ENCODE measurements at places on chromosomes 3 and 15. TPM values are rescaled to one million over a fixed set of nuclear protein-coding genes. Genes with fewer than 3 reads are reported as not detected.
A peak's percentile ranks its signal among the peaks of the same experiment; 100 is the strongest.

DNA sequence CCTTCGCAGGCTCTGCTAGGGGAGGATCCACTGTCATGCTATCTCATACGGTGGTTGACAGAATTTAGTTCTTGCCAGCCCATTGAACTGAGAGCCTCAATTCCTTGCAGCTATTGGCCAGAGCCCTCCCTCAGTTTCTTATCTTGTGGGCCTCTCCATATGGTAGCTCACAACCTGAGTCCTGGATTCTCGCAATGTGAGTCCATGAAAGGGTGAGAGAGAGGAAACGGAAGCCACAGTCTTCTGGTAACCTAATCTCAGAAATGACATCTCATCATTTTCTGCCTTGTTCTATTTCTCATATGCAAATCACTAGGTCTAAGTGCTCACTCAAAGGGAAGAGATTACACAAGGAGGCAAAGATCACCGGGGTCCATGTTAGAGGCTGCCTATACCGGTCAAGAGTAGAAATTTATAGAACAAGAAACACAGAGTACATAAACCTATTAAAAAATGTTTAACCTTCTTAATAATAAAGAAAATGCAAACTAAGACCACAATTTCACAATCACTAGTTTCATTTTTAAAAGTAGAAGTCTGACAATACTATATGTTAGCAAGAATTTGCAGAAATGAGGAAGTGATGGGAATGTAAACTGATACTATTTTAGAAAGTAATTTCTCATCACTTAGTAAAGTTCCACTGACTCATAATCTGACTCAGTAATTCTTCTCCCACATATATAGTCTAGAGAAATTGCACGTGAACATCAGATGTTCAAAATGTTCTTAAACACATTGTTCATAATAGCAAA is 378.4 kb upstream of the AGTR1 start:
- no peak for DNase-seq

GRCh38 chr3:104586344-104586743 is 780.4 kb upstream of the ALCAM start:
- DNase-seq: no peak

DNA sequence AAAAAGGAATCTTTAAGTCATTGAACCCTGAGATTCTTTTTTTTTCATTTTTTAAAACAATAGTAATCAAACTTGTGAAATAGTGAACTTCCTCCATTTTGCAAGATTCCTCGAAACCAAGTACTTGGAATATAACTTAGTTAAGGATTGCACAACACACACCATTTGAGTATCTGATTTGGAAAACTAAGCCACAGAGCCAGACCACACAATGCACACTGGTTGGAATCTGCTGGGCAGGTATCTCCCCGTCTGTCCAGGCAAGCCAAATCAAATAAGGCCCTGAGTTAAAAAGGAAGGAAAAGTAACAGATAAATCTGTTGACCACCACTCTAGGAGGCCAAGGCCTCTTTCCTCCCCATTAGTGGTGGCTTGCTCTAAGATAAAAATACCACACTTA is 177.5 kb upstream of the ICE2 start:
- DNase-seq: no peak

GRCh38 chr3:147356909-147357900 is 49.1 kb downstream of the ZIC4 start:
- no peak for DNase-seq

DNA sequence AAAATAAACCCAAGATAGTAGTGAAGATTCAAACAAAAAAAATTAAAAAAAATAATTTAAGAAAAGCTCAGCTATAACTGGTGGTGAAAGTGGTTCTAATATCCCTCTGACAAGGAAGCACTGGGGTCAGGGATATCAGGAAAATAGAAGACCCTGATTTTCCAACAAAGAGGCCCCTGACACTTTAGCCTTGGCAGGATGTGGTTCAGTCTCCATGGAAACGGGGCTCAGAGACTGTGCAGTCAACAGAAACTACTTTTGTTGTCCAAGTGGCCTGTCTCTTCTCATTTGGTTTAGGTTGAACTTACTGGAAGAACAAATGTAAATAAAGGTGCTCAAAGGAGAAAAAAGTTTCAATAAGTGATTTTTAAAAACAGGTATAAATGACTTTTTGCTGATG is 27.2 kb downstream of the INTS14 start:
- peak; percentile 74 for DNase-seq

DNA sequence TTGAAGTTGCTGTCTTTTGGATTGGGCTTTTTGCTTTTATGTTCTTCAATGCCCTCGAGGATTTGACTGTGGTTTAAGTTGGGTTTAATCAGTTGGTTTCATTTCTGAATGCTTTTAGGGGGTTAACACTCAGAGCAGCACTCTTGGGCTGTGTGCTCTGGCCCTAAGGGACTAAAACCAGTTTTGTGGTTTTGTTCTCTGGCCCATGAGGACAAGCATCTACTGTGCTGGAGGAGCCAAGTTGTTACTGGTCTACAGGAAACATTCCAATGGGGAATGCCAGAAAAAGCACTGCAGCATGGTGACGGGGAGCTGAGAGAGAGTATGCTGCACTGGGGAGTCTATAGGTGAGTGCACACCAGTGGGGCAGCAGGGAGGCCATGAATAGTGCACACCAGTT is 596.9 kb downstream of the ZBBX start:
- no peak for DNase-seq

- DNase-seq: no peak
These were observed 4.9 kb upstream of the ZNF662 start for GRCh38 chr3:42901073-42901415.

DNA sequence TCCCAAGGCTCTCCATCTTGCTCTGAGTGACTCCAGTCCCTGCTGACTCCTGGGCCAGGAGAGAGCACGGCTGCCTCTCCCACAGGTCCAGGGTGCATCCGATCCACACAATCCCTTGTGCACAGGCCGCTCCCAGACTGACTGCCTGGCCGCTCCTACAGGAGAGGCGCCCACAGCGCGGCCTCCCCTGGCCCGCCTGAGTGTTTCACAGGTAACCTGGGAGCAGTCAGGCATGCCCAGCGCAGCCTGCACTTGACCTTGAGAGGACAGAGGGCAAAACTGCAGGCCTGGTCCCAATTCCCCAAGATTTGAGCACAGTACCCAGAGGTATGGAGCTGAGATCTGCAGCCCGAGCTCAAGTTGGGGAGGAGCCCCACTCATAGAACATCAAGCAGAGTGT is 490.2 kb downstream of the CNTN6 start:
- no peak for DNase-seq

- DNase-seq: no peak
These were observed 282.3 kb downstream of the CNTN3 start for GRCh38 chr3:74332165-74332564.

DNA sequence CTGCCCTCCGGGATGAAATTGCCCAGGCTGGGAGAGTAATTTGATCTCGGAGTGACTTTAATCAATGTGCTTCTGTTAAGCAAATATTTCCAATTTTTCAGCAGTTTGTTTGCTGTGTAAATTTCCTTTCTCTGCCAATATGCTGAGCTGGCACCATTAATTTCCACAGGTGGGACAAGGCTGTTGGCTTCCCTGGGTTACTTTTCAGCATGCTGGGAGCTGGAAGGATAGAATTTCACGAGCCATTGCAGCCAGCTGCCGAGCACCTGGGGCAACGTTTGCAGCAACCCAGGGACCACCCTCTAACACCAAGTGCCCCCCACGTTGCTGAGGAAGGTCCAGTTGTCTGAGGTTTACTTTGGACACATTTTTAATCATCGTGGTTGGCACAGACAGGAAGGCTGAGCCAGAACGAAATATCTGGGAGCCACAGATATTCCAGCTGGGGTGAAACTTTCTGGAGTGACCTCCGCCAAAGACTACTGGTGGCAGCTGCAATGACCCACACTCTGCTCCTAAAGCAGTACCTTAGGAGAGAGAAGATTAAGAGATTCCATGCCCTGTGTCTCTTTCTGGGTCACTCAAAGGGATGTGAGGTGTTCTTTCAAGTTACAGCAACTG is 293.3 kb upstream of the RGMA start:
- DNase-seq: no peak

DNA sequence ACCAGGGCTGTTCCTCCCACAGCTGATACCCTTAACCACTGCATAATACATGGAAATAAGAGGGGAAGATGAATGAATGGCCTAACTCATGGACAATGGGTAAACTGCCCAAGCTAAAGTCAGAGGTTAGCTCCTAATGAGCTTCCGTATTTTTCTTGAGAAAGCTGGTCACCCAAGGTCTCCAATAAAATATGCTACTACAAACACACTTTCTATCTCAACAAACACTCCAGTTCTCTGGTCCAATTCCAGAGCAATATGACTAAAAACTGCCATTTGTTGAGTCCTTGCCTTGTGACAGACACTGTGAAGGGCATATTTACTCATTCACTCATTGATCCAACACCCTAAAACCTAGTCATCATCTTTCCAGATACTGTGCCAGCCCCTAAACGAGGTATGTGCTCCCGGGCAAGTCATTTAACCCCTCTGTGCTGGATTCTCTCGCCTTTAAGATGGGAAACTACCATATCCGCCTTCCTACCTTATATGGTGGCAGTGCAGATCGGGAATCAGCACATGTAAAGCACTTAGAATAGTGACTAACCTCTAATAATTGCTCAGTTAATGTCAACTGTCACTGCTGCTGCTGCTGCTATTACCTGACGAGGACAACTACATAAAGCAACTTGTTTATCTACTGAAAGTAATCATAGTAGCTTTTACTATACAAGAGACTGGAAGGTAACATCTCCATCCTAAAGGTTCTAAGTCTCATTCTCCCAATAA is 89.1 kb downstream of the XXYLT1 start:
- no peak for DNase-seq

Gene CDC25A
- polyA plus RNA-seq: not detected

Gene ANKUB1
- not detected for polyA plus RNA-seq

Gene RASL12
- not detected for polyA plus RNA-seq

Gene CYP8B1
- polyA plus RNA-seq: not detected

Gene LMAN1L
- not detected for polyA plus RNA-seq

Gene SSUH2
- polyA plus RNA-seq: not detected
